ENCODE measurements at places on chromosomes 13 and 19.
A peak's percentile ranks its signal among the peaks of the same experiment; 100 is the strongest.

GRCh38 chr19:8458380-8458779, 13.6 kb downstream of the HNRNPM start:
- DNase-seq = no peak

DNA sequence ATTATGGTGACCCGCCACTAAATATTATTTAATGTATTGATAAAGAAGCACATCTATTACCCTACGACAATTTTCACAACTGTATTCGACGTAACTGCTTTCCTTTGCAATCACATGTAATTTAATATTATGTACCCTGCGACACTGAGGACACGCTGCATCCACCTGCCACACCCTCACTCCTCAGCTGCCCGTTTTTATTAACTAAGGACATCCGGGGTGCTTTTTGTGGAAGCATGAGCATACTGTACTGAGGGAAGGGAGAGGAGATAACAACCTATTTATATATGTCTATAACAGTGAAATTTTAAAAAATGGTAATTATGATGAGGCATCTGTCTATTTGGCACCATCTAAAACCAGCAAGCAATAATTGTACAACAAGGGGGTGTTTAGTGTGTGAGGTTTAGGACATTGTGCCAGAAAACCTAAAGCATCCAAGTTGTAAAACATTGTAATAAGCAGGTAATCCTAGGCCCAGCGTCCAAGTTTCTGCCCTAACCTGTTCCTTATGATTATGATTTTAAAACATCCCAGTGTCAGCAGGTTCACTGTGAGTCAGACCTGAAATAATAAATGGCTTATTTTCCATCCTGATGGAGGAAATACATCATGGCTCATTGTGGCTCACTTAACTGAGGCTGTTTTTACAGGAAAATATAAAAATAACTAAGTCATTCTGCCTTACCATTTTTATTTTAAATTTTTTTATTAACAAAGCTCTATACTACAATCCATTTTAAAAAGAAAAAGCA, 56.3 kb downstream of the FOXO1 start:
- no peak for DNase-seq

GRCh38 chr19:38538793-38539528, 78.8 kb downstream of the MAP4K1 start:
- DNase-seq = no peak

DNA sequence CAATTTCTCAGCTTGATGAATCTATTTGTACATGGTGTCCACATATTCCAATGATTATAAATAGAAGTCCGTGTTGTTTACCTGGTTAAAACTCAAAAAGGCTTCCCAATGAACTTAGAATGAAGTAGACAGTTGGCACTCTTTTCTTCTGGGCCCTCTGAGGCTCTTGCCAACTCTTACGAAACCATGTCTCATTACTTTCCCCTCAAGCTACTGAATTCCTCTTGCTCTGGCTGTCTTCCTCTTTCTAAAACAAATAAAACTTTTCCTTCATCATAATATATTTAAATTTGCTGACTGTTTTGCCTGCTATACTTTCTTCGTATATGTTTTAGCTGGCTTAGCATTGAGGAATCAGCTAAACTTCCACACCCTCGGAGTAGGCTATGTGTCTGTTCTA, 139.7 kb downstream of the SLITRK6 start:
- DNase-seq = no peak

GRCh38 chr19:19652482-19653295, 9.2 kb upstream of the GMIP start:
- no peak for DNase-seq

- no peak for DNase-seq
Measured at GRCh38 chr19:16887353-16888265, 1.2 kb upstream of the F2RL3 start.

GRCh38 chr13:58949646-58950045, 1214.1 kb downstream of the DIAPH3 start:
- DNase-seq = no peak

DNA sequence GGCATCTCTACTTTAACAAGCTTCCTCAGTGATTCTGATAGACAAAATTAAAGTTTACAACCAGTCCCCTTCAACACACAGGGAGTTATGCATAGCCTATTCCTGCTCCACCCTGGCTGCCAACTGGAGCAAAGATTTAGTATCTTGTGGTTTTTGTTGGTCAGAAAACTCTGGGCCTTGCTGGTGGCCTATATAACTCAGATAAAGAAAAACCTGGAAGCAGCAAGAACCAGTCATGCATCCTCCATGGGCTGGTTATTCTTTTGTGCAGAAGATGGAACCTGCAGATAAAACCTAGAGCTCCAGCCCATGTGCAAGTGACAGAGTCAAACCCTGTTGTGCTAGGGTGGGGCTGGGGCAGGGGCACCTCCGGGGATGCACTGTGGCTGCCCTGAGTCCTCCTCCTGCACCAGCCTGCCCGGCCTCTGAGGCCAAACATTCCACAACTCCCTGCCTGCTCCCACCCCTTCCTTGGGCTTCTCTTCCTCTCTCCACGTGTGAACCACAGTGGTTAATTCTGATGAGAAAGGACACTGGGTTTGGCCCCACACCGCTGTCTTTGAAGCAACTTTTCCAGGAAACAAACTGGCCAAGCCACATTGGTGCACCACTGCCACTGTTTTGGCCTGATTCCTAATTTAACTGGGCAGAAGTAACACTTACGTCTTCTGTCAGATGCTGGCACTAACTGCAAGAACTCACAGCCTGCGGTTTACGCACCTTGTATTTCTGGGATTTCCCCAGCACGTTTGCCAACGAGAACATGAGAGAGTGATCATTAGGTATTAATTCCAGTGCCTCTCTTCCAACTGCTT, 23.3 kb upstream of the GGACT start:
- no peak for DNase-seq

DNA sequence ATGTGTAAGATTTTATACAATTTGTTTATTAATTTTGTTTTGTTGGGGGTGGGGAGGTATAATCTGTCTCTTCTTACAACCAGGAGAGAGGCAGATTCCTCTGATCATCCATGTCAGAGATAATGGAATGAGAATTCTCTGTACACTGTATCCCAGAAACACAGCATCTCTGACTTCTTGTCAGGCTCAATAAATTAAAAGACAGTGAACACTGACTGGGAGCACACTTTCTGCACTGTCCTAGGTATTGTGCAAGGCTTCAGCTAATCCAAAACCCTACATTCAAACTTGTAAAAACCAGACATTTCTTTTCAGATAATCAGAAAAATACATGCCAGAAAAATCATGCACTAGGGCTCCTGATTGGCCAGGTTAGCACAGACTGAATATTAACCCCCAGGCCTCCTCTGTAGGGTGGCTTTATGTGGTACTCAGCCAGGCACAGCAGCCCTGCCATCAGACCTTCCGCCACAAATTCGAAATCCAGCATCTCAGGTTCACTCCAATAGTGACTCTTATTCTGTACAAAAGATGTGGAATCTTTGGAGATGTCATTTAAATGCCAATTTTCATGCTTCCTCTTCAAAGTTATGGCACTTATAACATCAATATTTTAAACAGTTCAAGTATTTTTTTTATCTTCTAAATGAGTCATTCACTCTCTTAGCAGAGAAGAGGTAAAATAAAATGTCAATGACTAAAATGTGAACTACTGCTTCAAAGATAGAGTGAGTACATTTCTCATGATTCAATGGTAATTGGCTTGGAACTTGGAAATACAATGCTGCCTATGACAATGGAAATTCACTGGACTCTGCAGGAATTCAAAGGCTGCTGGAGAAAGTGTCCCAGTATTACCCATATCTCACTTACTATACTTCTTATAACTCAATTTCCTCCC, 211.5 kb downstream of the KLF12 start:
- no peak for DNase-seq

GRCh38 chr19:47511681-47512080, 3.2 kb downstream of the NAPA start:
- DNase-seq = no peak

- no peak for DNase-seq
Measured at GRCh38 chr19:44700547-44700946, 1.6 kb downstream of the CEACAM16 start.

DNA sequence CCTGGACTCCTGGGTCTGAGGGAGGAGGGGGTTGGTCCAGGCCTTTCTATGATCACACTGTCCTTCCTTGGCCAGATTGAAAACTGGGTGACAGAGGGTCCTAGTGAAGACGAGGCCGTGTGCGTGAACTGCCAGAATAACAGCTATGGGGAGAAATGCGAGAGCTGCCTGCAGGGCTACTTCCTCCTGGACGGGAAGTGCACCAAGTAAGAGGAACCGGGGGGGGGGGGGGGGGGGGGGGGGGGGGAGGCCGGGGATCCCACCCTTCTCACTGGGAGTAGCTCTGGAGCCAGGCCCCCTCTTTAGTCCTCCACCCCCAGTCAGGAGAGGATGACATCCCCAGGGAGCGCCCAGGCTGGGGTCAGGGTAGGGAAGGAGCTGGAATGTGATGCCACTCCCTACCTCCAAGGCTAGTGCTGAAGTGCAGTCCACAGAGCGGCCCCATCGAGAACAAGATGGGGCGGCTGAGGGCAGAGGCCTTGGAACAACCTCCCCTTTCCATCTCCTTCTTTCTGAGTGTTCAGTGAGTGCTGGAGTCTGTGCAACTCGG, 19.4 kb downstream of the CNFN start:
- DNase-seq = no peak

GRCh38 chr19:35151273-35152065, 3.1 kb upstream of the FXYD5 start:
- no peak for DNase-seq

DNA sequence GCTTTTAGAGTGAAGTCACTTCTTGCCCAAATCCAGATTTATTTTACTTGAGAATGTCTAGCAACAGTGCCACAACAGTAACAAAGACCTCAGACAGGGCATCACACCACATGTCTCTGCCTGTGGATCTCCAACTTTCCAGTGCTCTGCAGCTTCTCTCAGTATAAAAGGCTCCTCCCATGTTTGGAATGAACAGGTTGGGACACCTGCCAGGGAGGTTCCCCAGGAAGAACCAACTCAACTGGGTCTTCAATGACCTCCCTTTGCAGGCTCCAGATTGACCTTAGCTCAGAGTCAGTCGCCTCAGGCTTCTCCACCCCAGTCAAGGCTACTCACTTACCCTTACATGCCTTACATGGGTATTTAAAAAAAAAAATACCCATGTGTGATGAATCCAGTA, 3.4 kb downstream of the ZNF823 start:
- DNase-seq = no peak

DNA sequence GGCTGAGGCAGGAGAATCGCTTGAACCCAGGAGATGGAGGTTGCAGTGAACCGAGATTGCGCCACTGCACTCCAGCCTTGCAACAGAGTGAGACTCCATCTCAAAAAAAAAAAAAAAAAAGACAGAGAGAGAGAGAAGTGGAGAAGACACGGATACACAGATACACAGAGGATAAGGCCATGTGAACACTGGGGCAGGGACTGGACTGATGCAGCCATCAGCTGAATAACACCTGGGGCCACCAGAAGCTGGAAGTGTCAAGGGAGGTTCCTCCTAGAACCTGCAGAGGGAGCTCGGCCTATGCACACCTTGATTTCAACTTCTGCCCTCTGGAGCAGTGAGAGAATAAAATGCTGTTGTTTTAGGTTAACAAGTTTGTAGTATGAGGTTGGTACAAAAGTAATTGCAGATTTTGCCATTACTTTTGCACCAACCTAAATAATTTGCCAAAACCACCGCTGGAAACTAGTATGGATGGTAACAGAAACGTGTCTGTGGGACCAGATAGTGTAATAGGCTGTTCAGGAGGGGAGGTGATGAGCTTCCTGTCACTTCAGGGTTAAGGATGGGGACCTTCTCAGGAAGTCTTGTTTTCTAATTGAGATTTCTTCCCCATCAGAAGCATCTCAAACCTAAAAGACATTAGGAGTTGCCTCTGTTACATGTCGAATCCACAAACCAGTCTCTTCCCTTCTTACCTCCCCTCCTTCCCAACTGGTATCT, 36.4 kb upstream of the IGSF23 start:
- no peak for DNase-seq

DNA sequence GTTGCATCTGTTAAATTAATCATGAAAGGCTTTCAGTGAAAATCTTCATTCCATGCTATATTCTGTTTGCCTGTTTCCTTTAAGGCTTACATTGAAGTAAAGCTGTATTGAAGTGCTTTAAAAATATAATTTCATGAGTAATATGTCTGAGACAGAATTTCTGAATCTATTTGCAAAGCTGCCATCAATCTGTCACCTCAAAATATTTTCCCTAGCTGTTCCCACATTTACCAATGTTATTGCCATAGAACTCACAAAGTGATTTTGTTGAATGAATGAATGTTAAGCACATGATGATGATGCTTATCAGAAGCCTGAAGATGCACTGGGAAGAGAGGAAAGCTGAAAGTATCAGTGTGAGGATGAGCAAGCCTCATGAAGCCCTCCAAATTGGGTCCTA, 115.8 kb downstream of the NHLRC3 start:
- no peak for DNase-seq

GRCh38 chr13:73351730-73352129, 292.9 kb downstream of the KLF5 start:
- no peak for DNase-seq

- DNase-seq = no peak
Measured at GRCh38 chr19:39631626-39632025, 24.1 kb upstream of the LGALS16 start.

GRCh38 chr13:33787051-33787591, 30.8 kb upstream of the RFC3 start:
- no peak for DNase-seq

- DNase-seq = peak; percentile 49
Measured at GRCh38 chr13:29707876-29708543, 112.5 kb upstream of the SLC7A1 start.

GRCh38 chr19:51098365-51099046, 9.7 kb downstream of the CTU1 start:
- DNase-seq = peak; percentile 81

GRCh38 chr13:36163809-36164308, 32.7 kb upstream of the DCLK1 start:
- DNase-seq = peak; percentile 80

GRCh38 chr19:38743394-38744297, 628 bp downstream of the CAPN12 start:
- DNase-seq = no peak

DNA sequence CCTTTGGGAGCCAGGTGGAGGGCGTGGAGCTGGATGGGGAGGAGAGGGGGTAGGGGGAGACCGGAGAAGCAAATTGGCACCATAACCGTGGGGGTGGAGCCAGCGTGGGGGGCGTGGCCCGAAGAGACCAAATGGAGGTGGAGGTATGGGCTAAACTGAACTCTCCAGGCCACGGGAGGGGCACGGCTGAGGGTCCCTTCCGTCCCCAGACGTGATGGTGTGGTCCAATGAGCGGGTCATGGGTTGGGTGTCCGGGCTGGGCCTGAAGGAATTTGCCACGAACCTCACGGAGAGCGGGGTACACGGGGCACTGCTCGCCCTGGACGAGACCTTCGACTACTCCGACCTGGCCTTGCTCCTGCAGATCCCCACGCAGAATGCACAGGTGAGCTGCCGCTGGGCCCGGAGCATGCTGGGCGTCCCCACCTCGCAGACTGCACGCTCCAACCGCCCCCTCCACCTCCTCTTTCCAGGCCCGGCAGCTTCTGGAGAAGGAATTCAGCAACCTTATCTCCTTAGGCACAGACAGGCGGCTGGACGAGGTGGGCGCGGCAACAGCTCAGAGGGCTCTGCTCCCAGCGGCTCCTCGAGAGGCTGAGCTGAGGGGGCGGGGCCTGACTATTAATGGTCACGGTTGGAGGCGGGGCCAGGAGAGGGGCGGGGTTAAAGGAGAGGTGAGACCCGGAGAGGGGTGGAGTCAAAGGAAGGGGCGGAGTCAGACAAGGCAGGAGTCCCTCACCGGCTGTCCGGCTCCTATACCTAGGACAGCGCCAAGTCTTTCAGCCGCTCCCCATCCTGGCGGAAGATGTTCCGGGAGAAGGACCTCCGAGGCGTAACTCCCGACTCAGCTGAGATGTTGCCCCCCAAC, 6.2 kb downstream of the HRC start:
- peak; percentile 98 for DNase-seq

Data from left ventricle myocardium superior (tissue), 1 donor.